ENCODE measurements at places on chromosomes 7 and 10.

DNA sequence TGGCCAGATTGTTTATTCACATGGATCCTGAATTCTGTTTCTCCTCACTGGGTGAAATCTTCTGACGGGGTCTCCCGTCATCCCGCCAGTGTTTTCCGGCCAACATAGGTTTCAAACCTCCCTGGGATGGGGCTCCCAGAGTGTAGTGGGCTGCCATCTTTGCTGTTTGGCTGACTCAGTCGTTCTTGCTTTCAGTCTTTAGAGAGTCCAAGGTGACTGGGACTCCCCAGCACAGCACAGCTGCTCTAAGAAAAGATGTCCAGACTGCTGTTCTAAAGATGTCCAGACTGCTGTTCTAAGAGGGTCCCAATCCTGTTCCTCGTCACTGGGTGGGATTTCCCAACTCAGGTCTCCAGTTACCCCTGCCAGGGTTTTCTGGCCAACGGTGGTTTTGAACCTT is 801.9 kb upstream of the IGFBP3 start:
- no peak for DNase-seq

- DNase-seq: no peak
Observed at GRCh38 chr7:3710531-3710930, 409.5 kb downstream of the SDK1 start.

DNA sequence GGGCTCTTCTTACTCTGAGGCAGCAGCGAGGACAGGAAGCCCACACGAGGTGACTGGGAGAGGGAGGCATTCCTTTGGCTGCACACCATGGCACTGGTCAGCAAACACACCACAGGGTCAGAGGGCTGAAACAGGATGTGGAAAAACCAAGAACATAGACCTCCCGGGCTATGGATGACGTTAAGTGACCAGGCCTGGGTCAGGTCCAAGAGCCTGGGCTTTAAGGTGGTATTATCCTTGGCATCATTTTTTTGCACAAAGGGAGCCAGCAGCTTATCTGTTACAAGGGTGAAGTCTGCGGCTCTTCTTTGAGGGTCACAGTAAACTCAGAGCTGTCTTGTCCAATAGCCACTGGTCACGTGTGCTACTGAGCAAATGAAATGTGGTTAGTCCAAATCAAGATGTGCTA is 7.0 kb downstream of the WDR91 start:
- DNase-seq: no peak

GRCh38 chr7:54109501-54109900 is 432.7 kb upstream of the VSTM2A start:
- DNase-seq: no peak

- DNase-seq: no peak
Observed at GRCh38 chr7:30717181-30717580, 34.8 kb upstream of the INMT start.

GRCh38 chr10:44958196-44958897 is 1.3 kb upstream of the RASSF4 start:
- no peak for DNase-seq
